Effector memory CD4-positive, alpha-beta T cell (primary cell): ENCODE measurements at places on chromosomes 2 and 18.

GRCh38 chr18:35804377-35804776, 168.1 kb upstream of the RMP24 start:
- no peak for DNase-seq

- no peak for DNase-seq
Measured at GRCh38 chr2:78993518-78994148, 31.9 kb upstream of the REG3G start.

GRCh38 chr2:192655916-192656315, 461.2 kb upstream of the TMEFF2 start:
- no peak for DNase-seq

DNA sequence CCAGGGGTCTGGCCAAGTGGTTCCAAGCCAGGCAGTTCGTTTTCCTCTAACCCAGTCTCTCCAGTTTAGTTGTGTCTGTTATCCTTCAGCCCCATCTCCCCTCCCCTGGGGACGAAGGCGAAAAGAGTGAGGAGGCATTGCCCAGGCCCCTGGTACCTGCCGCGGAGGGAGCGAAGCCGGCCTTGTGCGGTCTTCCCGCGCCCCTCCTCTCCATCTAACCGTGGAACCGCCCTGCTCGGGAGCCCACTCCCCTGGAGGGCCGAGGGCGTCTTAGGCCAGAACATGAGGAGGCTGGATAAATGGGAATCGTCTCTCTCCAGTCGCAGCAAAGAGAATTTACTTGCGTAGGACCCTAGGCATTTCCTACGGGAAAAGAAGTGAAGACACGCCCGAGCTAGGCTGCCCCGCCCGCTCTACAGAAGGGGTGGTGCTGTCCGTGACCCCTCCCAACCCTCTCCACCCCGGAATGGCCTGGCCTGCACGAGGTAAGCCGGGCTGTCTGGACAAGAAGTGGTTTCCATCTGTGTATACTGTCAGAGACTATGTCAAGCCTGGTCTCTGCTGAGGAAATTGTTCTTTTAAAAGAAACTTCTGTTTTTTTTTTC, 156.2 kb downstream of the MIB1 start:
- no peak for DNase-seq

DNA sequence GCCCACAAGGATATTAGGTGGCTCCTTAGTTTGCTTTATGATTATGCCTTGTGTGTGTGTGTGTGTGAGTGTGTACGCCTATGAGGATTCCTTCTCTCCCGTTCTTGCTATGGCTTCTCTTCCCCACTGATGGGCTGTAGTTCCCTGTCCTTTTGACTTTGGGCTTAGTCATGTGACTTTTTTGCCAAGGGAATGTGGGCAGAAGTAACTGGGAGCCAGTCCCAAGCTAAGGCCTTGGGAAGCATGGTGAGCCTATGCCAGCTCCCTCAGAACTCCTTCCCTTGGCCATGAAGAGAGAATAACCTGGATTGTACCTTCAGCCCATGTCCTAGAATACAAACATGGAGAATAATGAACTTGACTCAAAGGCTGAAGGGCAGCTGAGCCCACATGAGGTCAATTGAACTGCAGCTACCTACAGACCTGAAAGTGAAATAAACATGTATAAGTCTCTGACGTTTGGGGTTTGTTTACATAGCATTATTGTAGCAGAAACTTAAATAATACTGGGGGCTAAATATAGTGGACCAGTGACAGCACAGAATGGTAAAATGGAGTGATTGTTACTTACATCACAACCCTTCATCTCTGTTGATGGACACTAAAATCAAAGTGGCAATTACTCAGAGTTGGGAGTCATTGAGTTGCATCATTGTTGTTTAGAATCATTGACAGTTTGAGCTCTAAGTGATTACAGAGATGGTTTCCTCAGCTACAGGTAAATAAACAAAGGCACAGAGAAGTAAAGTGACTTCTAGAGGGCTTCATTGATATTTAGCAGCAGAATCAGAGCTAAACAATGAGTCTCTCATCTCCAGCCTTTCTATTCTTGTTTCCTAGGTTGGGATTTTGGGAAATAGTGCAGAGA, 15.3 kb upstream of the IL36G start:
- no peak for DNase-seq

DNA sequence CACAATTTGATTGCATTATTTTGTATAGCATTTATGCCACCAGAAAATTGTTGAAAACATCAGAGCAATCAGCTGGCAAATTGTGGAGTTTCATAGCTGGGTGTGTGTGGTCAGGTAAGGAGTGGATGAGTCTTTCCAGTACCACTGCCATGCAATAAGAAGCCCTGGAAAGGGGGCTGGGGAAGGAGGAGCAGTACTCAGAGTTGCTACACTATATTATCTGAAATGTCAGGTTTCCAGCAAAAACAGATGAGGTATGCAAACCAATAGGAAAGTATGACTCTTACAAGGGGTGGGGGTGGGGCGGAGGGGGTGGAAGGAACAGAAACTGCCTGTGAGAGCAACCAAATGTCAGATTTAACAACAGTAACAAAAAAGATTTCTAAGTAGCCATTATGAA, 112.2 kb downstream of the SOS1 start:
- no peak for DNase-seq
